ENCODE measurements at places on chromosomes 2 and 18. TPM values are rescaled to one million over a fixed set of nuclear protein-coding genes. Genes with fewer than 3 reads are reported as not detected.

The FOXI3 gene
- total RNA-seq = 18.3 TPM

The HOXD13 gene
- not detected for total RNA-seq

The PSME4 gene
- total RNA-seq = 77.3 TPM

The RAB27B gene
- total RNA-seq = 0.24 TPM

The RAMP1 gene
- 0.63 TPM for total RNA-seq

The PEX13 gene
- total RNA-seq = 22.4 TPM

The CDH2 gene
- 36.2 TPM for total RNA-seq

The FAM110C gene
- 3.6 TPM for total RNA-seq

The GPATCH11 gene
- total RNA-seq = 2.9 TPM

The ZDBF2 gene
- 29.1 TPM for total RNA-seq

The RUFY4 gene
- total RNA-seq = 0.44 TPM

DNA sequence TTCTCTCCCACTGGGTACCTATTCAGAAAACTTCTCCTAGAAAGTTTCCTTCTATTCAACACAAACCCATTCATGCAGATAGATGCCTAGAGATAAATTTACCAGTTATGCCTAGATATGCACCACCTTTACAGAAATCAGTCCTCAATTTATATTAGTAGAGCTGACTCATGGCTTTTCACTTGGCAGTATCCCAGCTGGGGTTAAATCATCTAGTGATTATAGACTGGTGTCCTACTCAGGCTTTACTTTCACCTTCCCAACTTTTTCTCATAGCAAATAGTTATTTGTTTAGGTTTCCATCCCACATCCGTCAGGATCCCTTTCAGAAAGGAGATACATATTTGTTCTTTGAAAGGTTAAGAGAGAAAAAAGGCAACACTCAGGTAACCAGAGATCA, 124.5 kb downstream of the AQP4 start:
- no peak for DNase-seq
- H3K27me3 ChIP-seq = no peaks in the 10 kb centered on the region
- H3K4me3 ChIP-seq = no peak overlapping the region
- no peak overlapping the region for H3K27ac ChIP-seq

GRCh38 chr2:177296040-177296439, 31.5 kb upstream of the NFE2L2 start:
- H3K27ac ChIP-seq = no peak overlapping the region
- H3K4me1 ChIP-seq = no peaks in the 10 kb centered on the region
- no peaks in the 10 kb centered on the region for H3K27me3 ChIP-seq
- H3K4me3 ChIP-seq = no peak overlapping the region

GRCh38 chr2:233965032-233965603, 47.9 kb downstream of the TRPM8 start:
- no peaks in the 10 kb centered on the region for H3K27me3 ChIP-seq
- H3K4me3 ChIP-seq = no peak overlapping the region
- DNase-seq = no peak
- no peak overlapping the region for H3K27ac ChIP-seq
- no peaks in the 10 kb centered on the region for H3K36me3 ChIP-seq

GRCh38 chr2:207734264-207734635, 22.8 kb downstream of the CCNYL1 start:
- H3K36me3 ChIP-seq = peaks cover 30% of the 10 kb centered on the region
- no peak overlapping the region for H3K27ac ChIP-seq
- no peaks in the 10 kb centered on the region for H3K4me1 ChIP-seq
- H3K27me3 ChIP-seq = no peaks in the 10 kb centered on the region
- H3K4me3 ChIP-seq = no peak overlapping the region

- no peaks in the 10 kb centered on the region for H3K4me1 ChIP-seq
- H3K27me3 ChIP-seq = no peaks in the 10 kb centered on the region
- no peak overlapping the region for H3K27ac ChIP-seq
- no peaks in the 10 kb centered on the region for H3K36me3 ChIP-seq
- no peak overlapping the region for H3K4me3 ChIP-seq
- no peak for DNase-seq
Measured at GRCh38 chr18:74836296-74837139, 238.8 kb downstream of the ZNF407 start.

- H3K27ac ChIP-seq = no peak overlapping the region
- no peak for DNase-seq
- H3K4me3 ChIP-seq = no peak overlapping the region
- H3K36me3 ChIP-seq = no peaks in the 10 kb centered on the region
Measured at GRCh38 chr2:156164091-156164720, 168.3 kb downstream of the NR4A2 start.

- H3K4me1 ChIP-seq = peaks cover 3% of the 10 kb centered on the region
- DNase-seq = no peak
- no peaks in the 10 kb centered on the region for H3K36me3 ChIP-seq
- H3K27ac ChIP-seq = no peak overlapping the region
Measured at GRCh38 chr18:50830544-50830943, 10.7 kb upstream of the MRO start.

- no peak overlapping the region for H3K4me3 ChIP-seq
- peak; percentile 82 for DNase-seq
- no peaks in the 10 kb centered on the region for H3K4me1 ChIP-seq
- H3K36me3 ChIP-seq = no peaks in the 10 kb centered on the region
- H3K27ac ChIP-seq = no peak overlapping the region
- H3K27me3 ChIP-seq = no peaks in the 10 kb centered on the region
Measured at GRCh38 chr2:219404954-219405353, 13.2 kb upstream of the DES start.

DNA sequence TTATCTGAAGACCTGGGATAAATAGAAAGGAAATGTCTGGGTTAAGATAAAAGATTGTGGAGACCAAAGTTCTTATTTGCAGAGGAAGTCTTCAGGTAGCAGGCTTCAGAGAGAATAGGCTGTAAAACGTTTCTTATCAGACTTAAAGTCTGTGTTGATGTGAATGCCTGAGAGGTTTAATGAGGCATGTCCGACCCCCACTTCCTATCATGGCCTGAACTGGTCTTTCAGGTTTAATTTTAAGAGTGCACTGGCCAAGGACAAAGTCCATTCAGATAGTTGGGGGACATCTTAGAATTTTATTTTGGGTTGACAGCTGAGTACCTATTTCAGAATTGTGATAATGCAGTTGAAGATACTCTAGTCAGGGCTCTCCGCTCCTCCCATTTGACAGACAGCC, 92.1 kb downstream of the ATL2 start:
- no peak overlapping the region for H3K4me3 ChIP-seq
- no peaks in the 10 kb centered on the region for H3K4me1 ChIP-seq
- no peak for DNase-seq
- H3K36me3 ChIP-seq = no peaks in the 10 kb centered on the region
- no peak overlapping the region for H3K27ac ChIP-seq
- no peaks in the 10 kb centered on the region for H3K27me3 ChIP-seq

DNA sequence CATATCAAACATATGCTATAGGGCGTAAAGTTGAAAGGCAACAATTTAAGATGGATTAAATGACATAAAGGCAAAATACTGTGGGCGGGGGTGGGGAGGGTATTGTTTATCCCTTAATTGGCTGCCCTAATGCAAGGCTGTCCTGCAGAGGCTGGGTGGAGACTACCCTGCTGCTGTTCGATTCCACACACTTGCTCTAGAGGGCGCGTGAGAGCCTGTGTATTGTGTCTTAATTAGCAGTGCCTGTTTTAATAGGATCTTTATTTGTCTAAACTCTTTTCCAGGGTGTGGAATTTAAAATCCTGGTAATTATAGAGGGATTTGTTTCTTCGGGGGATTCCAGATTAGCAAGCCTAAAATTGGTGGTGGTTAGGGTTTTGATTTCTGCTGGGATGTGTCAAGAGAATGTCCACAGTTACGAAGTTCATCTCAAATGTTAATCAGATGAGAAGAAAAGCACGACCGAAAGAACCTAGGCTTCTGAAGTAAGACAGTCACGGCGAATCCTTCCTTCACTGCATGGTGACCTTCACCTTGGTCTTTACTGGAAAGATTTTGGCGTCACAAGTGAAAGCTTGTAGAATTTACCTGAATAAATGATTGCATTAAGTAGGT, 103.5 kb upstream of the MAP3K20 start:
- no peaks in the 10 kb centered on the region for H3K36me3 ChIP-seq
- H3K4me3 ChIP-seq = no peak overlapping the region
- H3K27me3 ChIP-seq = no peaks in the 10 kb centered on the region
- no peak overlapping the region for H3K27ac ChIP-seq
- peak; percentile 62 for DNase-seq

- peaks cover 4% of the 10 kb centered on the region for H3K36me3 ChIP-seq
- H3K4me3 ChIP-seq = no peak overlapping the region
- H3K27me3 ChIP-seq = no peaks in the 10 kb centered on the region
- H3K27ac ChIP-seq = no peak overlapping the region
- no peak for DNase-seq
Measured at GRCh38 chr2:102473631-102474030, 605 bp downstream of the SLC9A4 start.

DNA sequence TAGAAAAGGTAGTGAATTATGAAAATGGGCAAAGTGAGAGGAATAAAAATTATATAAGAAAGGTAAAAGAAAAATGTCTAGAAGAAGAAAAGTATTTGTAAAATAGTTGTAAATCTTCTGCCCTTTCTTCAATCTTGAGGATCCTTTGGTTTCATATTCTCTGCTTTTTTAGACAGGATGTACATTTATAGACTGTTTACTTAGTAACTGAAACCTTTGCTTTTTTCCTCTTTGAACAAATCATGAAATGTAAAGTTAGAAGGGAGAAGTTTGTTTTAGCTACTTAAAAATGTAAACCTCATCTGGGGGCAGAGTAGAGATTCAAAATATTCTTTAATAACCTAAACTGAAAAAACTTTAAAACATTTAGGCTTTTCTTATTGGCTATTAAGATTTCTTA, 150.4 kb upstream of the ITGA4 start:
- no peaks in the 10 kb centered on the region for H3K4me1 ChIP-seq
- DNase-seq = no peak
- H3K4me3 ChIP-seq = no peak overlapping the region
- H3K27me3 ChIP-seq = no peaks in the 10 kb centered on the region
- H3K27ac ChIP-seq = no peak overlapping the region
- no peaks in the 10 kb centered on the region for H3K36me3 ChIP-seq

DNA sequence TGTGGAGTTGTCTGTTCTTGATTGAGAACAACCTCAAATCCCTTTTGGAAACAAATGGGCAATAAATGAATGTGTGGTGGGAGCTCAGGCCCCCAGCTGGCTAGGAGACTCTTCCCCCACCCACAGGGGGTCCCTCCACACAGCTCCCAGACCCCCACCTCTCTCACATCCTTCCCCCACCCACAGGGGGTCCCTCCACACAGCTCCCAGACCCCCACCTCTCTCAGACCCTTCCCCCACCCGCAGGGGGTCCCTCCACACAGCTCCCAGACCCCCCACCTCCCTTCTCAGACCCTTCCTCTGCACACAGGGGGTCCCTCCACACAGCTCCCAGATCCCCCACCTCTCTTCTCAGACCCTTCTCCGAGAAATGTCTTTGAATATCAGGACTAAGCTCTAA, 79.0 kb upstream of the CTDP1 start:
- DNase-seq = no peak
- H3K4me3 ChIP-seq = no peak overlapping the region
- no peaks in the 10 kb centered on the region for H3K27me3 ChIP-seq
- no peaks in the 10 kb centered on the region for H3K36me3 ChIP-seq
- no peak overlapping the region for H3K27ac ChIP-seq
- no peaks in the 10 kb centered on the region for H3K4me1 ChIP-seq

GRCh38 chr2:2796207-2796606, 465.1 kb upstream of the MYT1L start:
- DNase-seq = peak; percentile 12
- H3K4me3 ChIP-seq = no peak overlapping the region
- H3K27me3 ChIP-seq = no peaks in the 10 kb centered on the region

DNA sequence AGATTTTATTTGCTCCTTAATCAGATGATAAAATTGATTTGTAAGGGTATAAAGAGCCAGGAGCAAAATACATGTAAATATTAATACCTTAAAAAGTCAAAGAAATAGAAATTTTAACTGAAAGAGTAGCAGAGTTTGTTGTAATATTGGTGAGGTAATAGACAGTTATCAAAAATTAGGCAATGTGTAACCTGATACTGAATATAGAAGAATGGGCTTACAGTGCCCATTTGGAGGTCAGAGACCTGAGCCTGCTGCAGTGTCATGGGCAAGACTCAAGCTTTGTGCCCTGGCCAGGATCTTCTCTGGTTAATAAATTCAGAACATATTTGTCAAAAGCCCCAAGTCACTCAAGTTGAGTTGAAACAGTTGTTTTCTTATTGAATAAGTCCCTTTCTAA, 29.7 kb upstream of the TMEM247 start:
- H3K36me3 ChIP-seq = no peaks in the 10 kb centered on the region
- no peak for DNase-seq
- H3K4me3 ChIP-seq = no peak overlapping the region
- H3K4me1 ChIP-seq = no peaks in the 10 kb centered on the region
- no peak overlapping the region for H3K27ac ChIP-seq

DNA sequence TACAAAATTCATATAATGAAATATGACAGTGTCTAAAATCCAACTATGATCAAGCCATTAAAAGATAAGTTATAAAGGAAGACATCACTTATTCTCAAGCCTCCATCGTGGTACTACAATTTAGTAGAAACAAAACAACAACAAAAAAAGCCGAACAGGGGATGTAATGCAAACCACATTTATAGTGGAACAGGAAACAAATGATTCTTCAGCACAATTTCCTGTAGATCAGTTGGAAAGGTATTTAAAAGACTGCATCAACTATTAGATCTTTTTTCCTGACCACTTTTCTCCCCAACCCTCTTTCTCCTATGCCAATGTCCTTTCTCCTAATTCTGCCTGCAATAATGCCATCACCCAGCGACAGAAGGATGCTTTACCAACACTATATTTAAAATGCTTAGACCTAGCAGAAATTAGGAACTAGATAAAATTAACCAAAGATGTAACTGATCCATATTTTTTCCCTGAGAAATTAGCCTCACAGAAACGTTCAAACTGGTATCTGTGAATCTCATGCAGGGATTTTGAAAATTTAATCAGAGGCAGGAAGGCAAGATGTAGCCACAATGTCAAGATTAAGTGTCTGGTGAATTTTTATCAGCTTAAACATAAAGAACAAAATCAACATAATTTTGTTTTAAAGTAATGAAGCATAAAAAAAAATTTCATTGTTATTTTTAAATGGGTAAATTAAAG, 271.4 kb downstream of the TCF4 start:
- H3K27ac ChIP-seq = no peak overlapping the region
- DNase-seq = no peak
- peaks cover 4% of the 10 kb centered on the region for H3K4me1 ChIP-seq
- no peaks in the 10 kb centered on the region for H3K27me3 ChIP-seq

DNA sequence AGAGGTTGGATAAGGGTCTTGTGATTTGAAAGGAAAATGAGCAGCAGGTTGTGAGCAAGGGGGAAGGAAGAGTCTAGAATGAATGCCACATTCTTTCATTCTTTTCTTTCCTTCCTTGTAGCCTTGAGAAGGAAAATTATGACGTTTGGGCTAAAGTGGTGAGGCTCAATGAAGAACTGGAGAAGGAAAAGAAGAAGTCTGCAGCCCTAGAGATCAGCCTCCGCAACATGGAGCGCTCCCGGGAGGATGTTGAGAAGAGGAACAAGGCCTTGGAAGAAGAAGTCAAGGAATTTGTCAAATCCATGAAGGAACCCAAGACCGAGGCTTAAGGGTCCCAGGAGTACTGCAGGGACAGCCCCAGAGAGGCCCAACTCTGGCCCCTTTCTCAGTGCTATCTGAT, 45.3 kb downstream of the BMP10 start:
- peaks cover 5% of the 10 kb centered on the region for H3K36me3 ChIP-seq
- no peaks in the 10 kb centered on the region for H3K4me1 ChIP-seq
- H3K4me3 ChIP-seq = no peak overlapping the region
- H3K27ac ChIP-seq = no peak overlapping the region
- H3K27me3 ChIP-seq = no peaks in the 10 kb centered on the region

Data from H9 (cell line).